Stimulated activated CD4-positive, alpha-beta T cell treated with anti-CD3 and anti-CD28 coated beads, Interleukin-4, amount 100 ng/mL, for 48 hours (primary cell): ENCODE measurements at places on chromosomes 12 and 14.

GRCh38 chr14:74592476-74593201 lies 19.4 kb downstream of the LTBP2 start:
- DNase-seq, result no peak

GRCh38 chr14:93759719-93760307 lies 28.5 kb downstream of the PRIMA1 start:
- DNase-seq, result no peak

- no peak for DNase-seq
Observed at GRCh38 chr14:92954933-92955332, 32.0 kb downstream of the CHGA start.

DNA sequence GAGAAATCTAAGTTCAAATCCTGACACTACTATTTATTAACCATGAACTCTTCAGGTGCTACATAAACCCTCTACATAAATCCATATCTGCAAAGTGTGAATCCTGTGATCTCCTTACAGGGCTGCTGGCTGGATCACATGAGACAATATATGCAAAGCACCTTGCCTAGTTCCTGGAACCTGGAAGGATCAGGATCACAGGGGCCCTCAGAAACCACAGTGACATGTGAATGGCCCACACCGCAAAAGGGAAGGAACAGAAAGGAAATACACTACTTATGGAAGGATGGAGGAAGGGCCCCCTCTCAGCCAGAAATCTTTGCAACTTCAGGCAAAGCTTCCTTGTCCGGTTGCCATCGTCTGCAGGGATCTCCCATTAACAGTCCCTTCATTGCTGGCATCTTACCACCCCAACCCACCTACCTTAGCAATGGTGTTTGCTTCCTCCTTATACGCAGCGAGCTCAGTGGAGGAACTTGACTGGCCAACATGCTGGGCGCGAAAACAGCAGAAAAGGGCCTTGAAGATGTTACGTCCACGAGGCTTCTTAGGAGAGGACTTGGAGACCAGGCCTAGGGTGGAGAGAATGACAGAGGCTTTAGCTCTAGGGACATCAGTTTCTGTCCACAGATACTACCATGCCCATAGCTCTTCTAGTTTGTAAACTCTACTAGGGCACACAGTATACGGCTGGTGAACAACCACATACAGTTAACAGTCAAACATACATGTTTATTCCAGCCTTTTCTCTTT lies 10.7 kb upstream of the AVIL start:
- no peak for DNase-seq

DNA sequence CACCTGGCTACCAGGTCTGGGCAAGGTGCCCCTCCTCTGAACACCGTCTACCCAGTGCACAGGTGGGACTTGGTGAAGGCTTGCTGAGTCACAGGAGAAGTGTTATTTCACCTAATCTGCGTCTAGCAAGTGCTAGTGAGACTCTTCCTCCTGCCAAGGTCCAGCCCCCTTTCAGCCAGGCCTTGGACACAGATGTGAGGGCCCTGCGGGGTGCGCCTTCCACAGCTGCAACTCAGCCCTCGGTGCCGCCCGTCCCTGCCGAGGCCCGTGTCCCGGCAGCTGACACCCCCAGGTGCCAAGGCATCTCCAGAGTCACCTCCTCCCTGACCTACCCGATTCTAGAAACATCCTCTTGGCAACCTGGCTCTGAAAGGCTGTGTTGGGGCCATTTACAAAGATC lies 55.1 kb downstream of the PRIMA1 start:
- no peak for DNase-seq

GRCh38 chr12:126069549-126070165 lies 1004.4 kb downstream of the AACS start:
- DNase-seq, result peak; percentile 68
